ENCODE measurements at places on chromosomes 11 and 22. TPM values are rescaled to one million over a fixed set of nuclear protein-coding genes. Genes with fewer than 3 reads are reported as not detected.

DNA sequence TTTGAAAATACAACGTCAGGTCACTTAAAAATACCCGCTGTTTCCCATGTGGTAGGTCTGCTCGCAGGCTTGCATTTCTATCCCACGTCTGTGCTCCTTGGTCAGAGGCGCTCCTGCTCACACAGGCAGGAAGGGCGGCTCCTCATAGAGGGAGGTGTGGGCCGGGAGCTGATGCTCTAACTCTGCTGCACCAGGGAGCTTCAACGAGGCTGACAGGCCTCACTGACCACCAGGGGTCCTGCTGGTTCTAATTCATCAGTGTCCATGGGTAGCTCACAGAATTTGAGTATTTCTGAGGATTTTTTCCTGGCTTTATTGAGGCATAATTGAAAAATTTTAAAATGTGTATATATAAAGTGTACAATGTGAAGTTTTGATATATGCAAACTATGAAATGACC lies 68.5 kb downstream of the PIWIL3 start:
- DNase-seq = no peak

ETS1 gene
- total RNA-seq = 66.4 TPM

GRCh38 chr11:83349296-83349695 lies 63.1 kb upstream of the CCDC90B start:
- no peak for DNase-seq

- DNase-seq = no peak
Measured at GRCh38 chr22:39593066-39593930, 22.7 kb downstream of the CACNA1I start.

- DNase-seq = no peak
Measured at GRCh38 chr11:1751999-1752906, 1.9 kb upstream of the IFITM10 start.

DNA sequence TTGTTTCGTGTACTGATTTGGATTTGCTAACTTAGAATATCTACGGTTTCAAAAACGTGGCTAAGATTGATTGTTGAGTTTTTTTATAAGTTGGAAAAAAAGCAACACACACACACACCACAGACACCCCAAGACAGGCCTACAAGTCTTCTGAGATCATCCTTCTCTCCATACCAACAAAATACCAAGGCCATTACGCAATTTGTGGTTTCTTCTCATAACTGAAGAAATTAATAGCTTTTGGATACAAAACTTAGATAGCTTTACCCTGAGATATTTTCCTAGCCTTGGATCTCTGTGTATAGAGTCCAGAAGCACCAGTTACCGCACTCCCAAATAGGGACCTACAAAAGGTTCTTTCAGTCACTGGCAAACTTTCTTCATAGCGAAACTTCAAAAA lies 113.6 kb downstream of the SIK3 start:
- DNase-seq = no peak

RIMBP3B gene
- 0.54 TPM for total RNA-seq

RASD2 gene
- 26.7 TPM for total RNA-seq

Measured in Panc1 (cell line).